ENCODE measurements at places on chromosomes 5 and 9.

DNA sequence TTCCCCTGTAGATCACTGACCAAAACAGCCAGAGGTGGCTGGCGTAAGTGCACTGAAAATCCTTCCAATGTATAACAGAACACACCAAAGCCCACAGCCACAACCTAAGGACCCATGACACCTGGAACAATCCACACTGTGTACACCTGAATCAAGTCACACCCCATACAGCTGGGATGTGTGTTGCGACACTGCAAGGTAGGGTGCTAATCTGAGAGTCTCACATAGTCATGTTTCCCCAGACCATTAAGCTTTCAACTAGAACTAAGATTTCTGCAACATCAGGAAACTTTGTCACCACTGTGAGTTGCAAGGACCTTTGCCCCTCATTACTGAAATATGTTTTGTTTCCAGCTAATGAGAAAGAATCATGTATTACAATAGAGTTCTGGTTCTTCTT lies 59.4 kb downstream of the MED27 start:
- DNase-seq = no peak

GRCh38 chr5:133531178-133531577 lies 81.2 kb downstream of the FSTL4 start:
- no peak for DNase-seq

DNA sequence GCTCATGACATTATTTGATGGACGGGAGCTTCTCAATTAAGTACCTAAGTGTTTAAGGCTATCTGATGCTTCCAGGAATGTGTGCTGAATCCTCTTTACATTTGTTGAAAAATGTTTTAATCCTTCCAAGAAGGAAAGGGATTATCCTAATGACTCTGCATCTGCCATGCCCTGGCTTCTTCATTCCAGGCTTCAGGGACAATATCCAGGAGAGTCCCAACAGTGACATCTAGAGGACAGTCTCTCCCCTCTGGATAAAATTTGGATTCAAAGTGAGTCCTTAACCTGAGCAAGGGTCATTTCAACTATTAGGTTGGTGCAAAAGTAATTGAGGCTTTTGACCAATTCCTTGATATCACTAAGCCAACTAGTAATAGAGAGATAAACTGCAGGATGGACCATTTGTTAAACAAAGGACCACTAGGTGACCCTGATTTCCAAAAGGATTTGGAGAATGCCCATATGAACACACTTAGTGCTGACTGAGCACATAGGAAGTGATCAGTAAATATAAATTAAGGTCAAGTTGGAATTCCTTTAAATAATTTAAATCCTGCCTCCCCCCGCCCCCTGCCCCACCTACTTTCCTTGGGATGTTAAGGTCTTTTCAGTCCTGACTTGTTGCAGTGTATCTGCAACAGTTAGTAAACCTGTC lies 19.1 kb downstream of the TNFSF8 start:
- no peak for DNase-seq

- DNase-seq = no peak
Observed at GRCh38 chr5:56595566-56595965, 219.8 kb upstream of the MAP3K1 start.

- no peak for DNase-seq
Observed at GRCh38 chr5:98570010-98570409, 203.5 kb upstream of the RGMB start.

GRCh38 chr9:91732187-91733005 lies 217.6 kb downstream of the ROR2 start:
- no peak for DNase-seq

DNA sequence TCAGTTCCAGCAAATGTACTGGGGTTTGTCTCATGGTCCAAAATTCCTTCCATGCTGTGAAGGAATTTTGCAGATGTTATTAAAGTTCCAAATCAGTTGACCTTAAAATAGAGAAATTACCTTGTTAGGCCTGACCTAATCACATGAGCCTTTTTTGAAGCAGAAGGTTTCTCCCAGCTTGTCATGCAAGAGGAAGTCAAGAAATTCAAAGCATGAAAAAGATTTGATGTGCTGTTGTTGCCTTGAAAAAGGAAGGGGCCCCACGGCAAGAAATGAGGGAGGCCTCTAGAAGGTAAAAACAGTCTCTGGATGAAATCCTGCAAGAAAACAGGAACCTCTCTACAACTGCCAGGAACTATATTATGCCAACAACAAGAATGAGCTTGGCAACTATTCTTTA lies 24.2 kb upstream of the HAPLN1 start:
- DNase-seq = no peak

Measured in activated T-cell treated with anti-CD3 and anti-CD28 coated beads for 1 hour (primary cell).